GM23338 (cell line): ENCODE measurements at places on chromosomes 4 and X. TPM values are rescaled to one million over a fixed set of nuclear protein-coding genes. Genes with fewer than 3 reads are reported as not detected.

FRAS1 gene
- 108 and 111 TPM in 2 replicates for total RNA-seq

TAF7L gene
- 0.58 TPM in 1 of 2 replicates, not detected in the other for total RNA-seq

- H3K27me3 ChIP-seq: peaks cover 45% of the 10 kb centered on the region
- peak overlapping the region; percentile 82 for H3K4me3 ChIP-seq
- no peak for DNase-seq
- H3K4me1 ChIP-seq: peaks cover 14% of the 10 kb centered on the region
- H3K27ac ChIP-seq: no peak overlapping the region
- no peaks in the 10 kb centered on the region for H3K36me3 ChIP-seq
Measured at GRCh38 chr4:82043809-82044137, 330.0 kb downstream of the HNRNPD start.

- peak overlapping the region; percentile 77 for H3K4me3 ChIP-seq
- H3K36me3 ChIP-seq: peaks cover 9% of the 10 kb centered on the region; the same call in 1 of the 2 replicates
- H3K27me3 ChIP-seq: no peaks in the 10 kb centered on the region
- no peaks in the 10 kb centered on the region for H3K4me1 ChIP-seq
- DNase-seq: no peak
- no peak overlapping the region for H3K27ac ChIP-seq
Measured at GRCh38 chrX:48522291-48522690, 683 bp downstream of the EBP start.
